Activated T-helper 1 cell treated with Interleukin-2 at 50 U/mL for 16 hours (primary cell): ENCODE measurements at places on chromosomes 7 and 10.

GRCh38 chr7:25756601-25757000, 395.4 kb upstream of the NFE2L3 start:
- DNase-seq: no peak

DNA sequence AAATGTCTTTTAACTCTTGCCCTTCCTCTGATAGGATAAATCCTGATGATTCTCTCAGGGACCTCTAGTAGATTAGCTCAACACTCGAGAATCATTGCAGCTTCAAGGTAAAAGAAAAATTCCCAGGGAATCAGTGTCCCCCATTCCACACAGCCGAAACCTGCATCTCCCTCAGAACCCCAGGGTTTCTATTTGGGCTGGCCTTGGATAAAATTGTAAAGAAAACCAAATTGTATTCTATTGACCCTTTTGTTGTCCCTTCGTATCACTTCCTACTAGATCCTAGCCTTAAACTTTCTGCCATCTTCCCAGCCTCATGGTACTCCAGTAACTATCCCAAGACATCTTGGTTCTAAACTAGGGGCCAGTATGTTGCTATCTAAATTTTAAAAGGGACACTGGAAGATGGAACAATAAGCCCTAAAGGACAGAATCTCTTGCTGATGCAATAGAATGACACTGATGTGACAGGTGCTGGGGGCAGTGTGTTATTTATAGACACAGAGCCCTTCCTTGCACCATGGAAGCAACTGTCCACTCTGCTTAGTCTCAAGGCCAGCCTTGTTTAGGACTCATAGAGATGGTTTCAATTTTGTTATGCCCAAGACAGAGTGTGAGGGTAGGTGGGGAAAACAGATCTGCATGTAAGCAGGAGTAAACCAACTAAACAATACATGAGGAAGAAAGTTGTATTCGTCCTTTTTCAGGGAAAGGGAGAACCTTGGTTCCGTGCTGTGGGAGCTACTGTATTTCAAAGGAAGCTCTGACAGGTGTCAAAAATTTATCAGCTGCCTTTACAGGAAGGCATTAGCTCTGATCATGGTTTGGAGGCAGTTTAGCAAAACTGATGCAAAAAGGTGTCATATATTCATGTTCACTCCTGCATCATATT, 7.6 kb downstream of the ASB15 start:
- no peak for DNase-seq

DNA sequence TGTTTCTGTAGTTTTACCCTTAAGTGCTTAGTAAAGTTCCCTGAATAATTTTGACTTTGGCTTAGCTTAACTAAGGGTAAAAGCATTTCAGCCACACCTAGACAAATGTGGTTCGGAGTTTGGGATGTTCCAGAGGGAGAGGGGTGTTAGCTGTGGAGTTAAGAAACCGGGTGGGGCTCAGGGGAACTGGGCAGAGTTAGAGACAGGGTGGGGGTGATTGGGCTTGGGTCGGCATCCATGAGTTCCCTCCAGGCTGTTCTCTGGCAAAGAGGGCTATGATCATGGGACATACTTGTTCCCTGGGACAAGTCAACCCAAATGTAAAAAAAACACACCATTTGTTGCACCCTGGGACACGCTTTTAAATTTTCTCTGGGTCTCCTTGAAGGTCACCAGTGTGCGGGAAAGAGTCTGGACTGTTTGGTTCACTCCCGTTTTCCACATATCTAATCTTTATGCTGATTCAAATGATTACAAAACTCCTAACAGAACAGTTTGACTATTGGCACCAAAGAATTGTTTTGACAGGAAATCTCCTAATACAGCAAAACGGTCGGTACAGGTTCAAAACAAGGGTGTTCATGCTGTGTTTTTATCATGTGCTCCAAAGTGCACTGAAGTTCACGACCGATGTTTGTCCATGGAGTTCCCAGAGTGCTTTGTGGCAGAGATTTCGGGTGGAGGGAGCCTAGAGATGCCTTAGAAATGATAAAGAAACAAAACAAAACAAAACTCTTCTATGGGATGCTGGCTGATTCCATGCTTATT, 56.5 kb downstream of the PLXDC2 start:
- DNase-seq: no peak

DNA sequence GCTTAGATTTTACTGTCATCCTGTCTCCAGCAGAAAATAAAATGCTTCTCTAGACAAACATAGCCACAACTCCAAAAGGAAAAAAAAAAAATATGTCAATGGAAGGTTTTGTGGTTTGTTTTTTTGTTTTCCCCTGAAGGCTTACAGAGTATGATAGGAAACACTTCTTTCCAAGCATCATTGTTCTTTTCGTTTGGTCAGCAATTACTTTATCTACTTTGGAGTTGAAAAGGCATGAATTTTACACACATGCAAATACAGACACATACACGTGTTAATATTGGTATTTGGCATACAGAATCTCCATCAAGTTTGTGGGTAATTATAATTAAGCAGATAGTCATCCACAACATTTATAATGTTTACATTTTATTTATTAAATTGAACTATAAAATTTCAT, 496.9 kb upstream of the MBL2 start:
- no peak for DNase-seq
